Fibroblast of the aortic adventitia (primary cell): ENCODE measurements at places on chromosomes 1 and 21.

GRCh38 chr1:221549815-221550214, 192.1 kb downstream of the DUSP10 start:
- DNase-seq, result no peak

GRCh38 chr1:58884706-58885661, 101.1 kb upstream of the JUN start:
- DNase-seq, result peak; percentile 70

GRCh38 chr21:28207436-28208173, 785.1 kb downstream of the LTN1 start:
- peak; percentile 85 for DNase-seq

- peak; percentile 76 for DNase-seq
Measured at GRCh38 chr1:59879574-59879973, 47.0 kb downstream of the CYP2J2 start.

- peak; percentile 53 for DNase-seq
Measured at GRCh38 chr1:202802998-202803932, 5.0 kb downstream of the KDM5B start.
